NCI-H2081 (cell line): ENCODE measurements at places on chromosomes 3 and 15.
A peak's percentile ranks its signal among the peaks of the same experiment; 100 is the strongest.

- no peak for DNase-seq
These were observed 102.0 kb downstream of the SCAPER start for GRCh38 chr15:76803049-76803571.

GRCh38 chr15:74315626-74316025, 51.8 kb downstream of the CYP11A1 start:
- DNase-seq = no peak

DNA sequence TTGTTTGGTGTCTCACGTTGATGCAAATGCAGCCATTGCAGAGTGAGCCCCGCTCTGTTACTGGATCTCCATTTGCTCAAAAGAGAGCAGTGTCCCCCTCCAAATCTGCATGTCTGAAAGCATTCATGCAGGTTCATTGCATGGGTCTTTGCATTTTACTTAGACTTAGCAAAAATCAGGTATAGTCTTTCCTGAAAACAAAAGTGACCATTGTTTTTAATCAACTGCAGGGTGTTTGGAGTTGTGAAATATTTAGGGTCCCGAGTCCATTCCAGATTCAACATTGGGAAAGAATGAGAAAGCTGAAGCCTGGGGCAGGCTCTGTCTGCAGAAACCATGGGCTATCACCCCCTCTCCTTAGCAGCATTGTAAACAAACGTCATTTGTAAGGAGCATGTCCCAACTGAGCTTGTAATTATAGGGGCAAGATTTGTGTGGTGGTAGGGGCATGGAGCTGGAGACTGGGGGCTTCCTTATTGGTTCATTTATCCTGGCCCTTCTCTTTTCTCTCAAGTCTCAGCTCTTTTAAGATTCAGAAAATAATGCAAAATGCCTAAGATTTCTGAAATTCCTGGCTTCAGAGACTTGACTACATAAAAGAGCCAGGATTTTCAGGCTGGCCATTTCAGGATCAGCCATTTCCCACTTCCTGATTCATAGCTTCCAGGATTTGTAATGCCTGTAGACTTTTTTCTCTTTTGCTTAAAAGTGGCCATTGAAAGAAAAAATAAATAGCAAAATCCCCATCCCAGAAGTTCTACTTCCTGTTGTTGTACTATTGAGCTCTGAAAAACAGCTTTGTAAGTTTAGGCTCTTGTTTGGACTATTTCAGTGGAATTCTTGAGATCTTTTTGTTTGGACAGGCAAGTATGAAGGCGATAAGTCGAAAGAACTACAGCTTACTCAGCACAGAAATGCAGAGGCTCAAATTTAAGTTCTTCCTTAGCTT, 23.0 kb downstream of the IGF1R start:
- DNase-seq = no peak

GRCh38 chr3:37979541-37980461, 10.8 kb upstream of the VILL start:
- no peak for DNase-seq

GRCh38 chr3:120743556-120744195, 1.1 kb downstream of the GTF2E1 start:
- DNase-seq = no peak

DNA sequence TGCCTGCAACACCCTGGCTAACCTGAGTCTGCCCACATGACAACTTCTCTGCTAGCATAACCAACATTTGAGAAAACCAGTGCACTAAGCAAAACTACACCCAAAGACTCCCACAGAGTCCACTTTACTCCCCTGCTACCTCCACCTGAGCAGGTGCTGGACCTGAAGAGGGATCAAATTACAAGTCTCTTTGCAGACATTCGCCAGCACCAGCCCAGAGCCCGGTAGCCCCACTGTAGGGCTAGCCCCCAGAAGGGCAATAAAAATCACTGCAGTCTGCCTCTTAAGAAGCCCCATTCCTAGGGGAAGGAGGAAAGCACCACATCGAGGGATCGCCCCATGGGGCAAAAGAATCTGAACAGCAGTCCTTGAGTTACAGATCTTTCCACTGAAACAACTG, 472.2 kb downstream of the GRM7 start:
- DNase-seq = no peak

- DNase-seq = peak; percentile 66
These were observed 24.6 kb upstream of the CORO2B start for GRCh38 chr15:68553994-68554720.

- DNase-seq = no peak
These were observed 1.5 kb upstream of the OCA2 start for GRCh38 chr15:28100516-28101195.

DNA sequence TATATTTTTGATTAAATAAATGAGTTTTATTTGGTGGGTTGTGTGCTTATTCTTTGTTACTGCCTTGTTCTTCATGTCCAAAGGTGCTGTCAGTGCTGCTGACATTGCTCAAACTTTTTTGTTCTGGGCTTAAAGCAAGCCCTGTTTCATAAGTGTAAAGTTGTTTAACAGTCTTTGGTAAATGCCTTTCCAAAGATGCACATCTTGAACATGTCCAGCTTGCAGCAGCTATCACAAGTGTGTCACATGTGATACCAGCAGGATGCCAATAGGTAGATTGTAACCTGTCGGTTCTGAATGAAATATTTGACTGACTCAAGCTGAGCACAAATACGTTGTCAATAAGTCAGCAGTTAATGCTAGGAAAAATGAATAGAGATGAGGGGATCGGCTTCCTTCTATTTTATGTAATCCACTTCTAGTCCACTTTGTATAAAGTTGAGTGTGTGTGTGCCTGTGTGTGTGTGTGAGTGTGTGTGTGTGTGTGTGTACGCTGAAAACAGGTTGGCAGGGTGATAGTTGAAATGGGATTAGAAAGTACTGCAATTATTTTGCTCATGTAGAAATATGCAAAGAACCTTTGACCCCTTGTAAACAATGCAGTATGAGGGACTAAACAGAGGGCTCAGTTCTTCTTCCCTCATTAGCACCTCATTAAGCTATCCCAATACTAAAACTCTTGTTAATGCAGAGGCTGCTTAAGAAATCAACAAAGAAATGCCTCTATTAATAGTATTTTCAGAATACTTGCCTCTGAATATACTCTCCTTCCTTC, 986.5 kb downstream of the TUSC7 start:
- DNase-seq = no peak

DNA sequence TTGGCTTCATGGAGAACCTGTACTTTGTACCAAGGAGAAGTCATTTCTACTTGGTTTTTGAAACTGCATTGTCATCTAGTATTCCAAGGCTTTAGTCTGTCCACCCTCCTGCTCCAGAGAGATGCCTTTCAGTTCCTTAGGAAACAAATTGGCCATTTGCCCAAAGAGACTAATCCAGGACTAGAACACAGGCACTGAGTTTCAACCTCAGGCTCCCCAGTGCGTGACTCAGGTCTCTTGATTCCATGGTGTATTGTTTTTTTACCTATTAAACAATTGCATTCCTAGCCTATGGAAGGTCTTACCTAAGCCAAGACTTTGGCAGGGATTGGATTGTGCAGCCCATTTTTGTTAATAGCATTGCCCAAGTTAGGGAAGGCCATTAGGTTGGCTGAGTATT, 214.8 kb upstream of the CTDSPL start:
- no peak for DNase-seq

GRCh38 chr3:56389183-56389830, 79.0 kb downstream of the ERC2 start:
- DNase-seq = no peak

- no peak for DNase-seq
These were observed 329.8 kb upstream of the PROK2 start for GRCh38 chr3:72114773-72115172.

DNA sequence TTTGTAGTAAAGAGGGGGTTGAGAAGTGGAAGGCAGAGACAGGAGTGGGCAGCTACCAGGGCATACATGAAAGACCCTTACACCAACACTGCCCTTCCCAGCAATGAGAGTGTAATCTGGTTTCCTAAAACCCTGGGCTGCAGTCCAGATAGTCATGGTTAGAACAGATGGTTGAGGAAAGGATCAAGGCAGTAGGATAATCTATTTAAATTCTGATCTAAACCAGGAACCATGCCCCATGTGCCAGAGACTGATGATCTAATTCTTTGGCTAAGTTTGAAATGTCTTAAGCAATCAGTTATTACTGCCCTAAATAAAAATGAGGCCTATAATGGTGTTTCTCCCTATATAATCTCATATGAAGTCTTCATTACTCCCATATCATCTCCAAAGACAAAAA, 59.6 kb downstream of the PRTG start:
- no peak for DNase-seq

- DNase-seq = no peak
These were observed 8.0 kb upstream of the MORC1 start for GRCh38 chr3:109125902-109126301.

- DNase-seq = no peak
These were observed 36.3 kb downstream of the PHC3 start for GRCh38 chr3:170145278-170145677.
